ENCODE measurements at places on chromosomes 13 and 19.

GRCh38 chr13:72041165-72041564 is 174.2 kb upstream of the DACH1 start:
- DNase-seq = no peak

DNA sequence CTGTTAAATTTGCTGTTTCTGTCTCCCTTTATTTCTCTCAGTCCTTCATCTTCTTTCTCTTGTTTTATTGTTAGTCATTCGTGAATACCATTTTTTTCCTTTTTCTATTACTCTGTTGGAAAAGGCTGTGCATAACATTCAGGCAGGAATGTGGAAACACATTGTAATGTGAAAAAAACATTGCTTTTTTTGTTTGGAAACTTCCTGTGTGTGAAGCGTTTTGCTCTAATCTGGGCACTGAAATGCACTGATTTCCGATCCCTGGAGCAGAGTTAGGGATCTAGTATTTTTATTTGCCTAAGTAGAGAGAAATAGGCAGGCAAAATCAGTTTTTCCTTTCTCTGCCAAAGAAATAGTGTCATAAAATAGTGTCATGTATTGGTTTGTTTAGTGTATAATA is 155.5 kb downstream of the PCCA start:
- no peak for DNase-seq

GRCh38 chr19:7778081-7778480 is 15.0 kb downstream of the CLEC4M start:
- DNase-seq = no peak

DNA sequence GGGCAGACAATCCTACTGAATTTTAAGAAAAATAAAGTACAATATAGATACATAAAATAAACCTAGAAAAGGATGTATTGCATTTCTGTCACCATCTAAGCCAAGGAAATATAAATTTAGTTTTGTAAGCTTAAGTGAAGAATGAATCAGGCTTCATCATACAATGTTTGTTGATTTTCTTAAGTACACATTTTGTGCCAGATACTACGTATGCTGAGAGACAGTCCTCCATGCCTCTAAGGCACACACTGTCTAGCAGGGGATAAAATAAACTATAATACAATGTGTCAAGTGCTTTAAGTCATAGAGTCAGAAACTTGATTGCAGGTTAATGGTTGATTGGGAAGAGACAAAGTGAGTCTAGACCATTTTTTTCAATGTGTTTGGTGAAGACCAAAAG is 465.7 kb downstream of the TBC1D4 start:
- DNase-seq = no peak

- DNase-seq = no peak
These were observed 7.2 kb upstream of the PABPC3 start for GRCh38 chr13:25088562-25089221.

- peak; percentile 24 for DNase-seq
These were observed 36.7 kb upstream of the C13orf46 start for GRCh38 chr13:114010401-114011101.

DNA sequence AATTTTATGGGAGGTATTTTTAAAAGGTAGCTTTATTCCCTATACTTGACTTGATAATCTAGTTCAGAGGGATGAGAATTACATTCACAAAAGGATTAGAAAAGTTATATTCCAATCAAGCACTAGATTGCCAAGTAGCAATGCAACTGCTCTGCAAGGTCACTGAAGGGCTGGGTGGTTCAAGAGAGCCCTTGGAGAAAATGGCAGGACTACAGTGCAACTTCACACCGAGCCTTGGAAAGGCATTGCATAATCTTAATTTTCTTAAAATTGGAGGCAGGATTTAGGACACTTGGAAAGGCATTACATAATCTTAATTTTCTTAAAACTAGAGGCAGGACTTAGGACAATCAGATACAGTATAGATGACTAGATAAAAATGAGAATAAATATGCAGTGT is 315.9 kb downstream of the DCT start:
- no peak for DNase-seq

- DNase-seq = no peak
These were observed 94.7 kb downstream of the WTIP start for GRCh38 chr19:34576292-34576691.

DNA sequence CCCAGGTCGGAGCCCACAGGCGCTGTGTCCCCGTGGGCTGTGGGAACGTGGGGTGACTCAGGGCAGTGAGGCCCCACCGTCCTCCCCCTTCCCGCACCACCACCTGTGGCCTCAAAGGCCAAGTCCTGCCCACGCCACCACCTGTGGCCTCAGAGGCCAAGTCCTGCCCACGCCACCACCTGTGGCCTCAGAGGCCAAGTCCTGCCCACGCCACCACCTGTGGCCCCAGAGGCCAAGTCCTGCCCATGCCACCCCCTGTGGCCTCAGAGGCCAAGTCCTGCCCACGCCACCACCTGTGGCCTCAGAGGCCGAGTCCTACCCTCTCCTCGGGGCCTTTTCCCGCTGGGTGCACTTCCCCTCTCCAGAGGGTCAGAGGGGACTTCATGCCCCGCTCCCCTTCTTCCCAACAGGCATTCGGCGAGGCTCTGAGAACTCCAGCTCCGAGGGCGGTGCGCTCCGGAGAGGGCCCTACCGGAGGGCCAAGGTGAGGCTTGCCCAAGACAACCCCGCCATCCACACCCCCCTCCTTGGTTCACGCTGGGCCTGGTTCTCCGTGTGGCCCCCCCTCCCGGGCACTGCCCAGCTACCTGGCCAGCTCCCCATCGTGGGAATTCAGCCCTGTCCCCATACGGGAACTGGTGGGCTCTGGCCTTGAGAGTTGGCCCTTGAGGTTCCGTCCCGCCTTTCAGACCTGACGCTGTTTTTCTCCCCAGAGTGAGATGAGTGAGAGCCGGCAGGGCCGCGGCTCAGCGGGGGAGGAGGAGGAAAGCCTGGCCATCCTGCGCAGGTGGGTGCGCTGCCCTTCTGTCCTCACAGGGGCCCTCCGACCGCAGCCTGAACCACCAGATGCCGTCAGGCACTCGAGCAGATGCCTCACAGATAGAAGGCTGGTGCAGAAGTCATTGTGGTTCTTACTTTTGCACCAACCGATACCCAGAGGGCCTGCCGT is 27.4 kb upstream of the F7 start:
- DNase-seq = no peak

Data from CD4-positive, alpha-beta T cell treated with Interleukin-12 subunit alpha and Interleukin-12 subunit beta, for 1 hour (primary cell).